ENCODE measurements at places on chromosomes 2 and 18. TPM values are rescaled to one million over a fixed set of nuclear protein-coding genes. Genes with fewer than 3 reads are reported as not detected.

Gene IL36RN
- not detected for total RNA-seq

Gene MC4R
- total RNA-seq = not detected

Gene GPR35
- 7.6 TPM for total RNA-seq

Gene HAAO
- total RNA-seq = 0.33 TPM

- DNase-seq = no peak
Measured at GRCh38 chr2:173359231-173359630, 4.6 kb downstream of the CDCA7 start.

DNA sequence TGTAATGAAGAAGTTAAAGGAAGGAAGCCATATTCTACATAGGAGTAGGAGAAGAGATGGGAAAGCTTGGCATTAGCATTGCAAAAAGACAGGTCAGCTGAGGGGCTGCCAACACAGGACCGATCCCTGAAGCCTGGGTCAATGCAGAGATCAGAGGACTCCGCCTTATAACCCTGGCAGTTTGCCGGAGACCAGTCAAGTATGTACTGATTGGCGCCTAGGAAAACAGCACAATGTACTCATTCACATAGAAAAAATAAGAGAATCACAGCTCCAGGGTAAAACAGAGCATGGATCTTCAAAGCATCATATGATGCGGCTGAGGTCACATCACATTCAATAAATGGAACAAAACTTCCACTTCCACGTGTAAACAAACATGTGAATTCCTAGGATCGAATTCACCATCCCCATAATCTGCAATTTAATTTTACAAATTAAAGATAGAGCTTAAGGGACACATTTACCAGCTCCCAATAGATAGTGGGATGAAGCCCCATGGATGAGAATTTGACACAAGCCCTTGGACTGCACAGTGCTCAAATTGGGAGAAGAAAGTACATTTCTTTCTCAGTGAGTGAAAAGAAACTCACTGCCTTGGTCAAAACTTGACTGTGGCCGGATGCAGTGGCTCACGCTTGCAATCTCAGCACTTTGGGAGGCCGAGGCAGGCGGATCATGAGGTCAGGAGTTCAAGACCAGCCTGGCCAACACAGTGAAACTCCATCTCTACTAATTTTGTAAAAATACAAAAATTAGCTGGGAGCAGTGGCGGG, 135.0 kb upstream of the KLHL14 start:
- no peak for DNase-seq

DNA sequence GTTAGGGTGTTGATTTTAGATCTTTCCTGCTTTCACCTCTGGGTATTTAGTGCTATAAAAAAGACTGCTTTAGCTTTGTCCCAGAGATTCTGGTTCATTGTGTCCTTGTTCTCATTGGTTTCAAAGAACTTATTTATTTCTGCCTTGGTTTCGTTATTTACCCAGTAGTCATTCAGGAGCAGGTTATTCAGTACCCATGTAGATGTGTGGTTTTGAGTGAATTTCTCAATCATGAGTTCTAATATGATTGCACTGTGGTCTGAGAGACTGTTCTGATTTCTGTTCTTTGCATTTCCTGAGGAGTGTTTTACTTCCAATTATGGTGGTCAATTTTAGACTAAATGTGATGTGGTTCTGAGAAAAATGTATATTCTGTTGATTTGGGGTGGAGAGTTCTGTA, 167.1 kb upstream of the KYNU start:
- DNase-seq = no peak

DNA sequence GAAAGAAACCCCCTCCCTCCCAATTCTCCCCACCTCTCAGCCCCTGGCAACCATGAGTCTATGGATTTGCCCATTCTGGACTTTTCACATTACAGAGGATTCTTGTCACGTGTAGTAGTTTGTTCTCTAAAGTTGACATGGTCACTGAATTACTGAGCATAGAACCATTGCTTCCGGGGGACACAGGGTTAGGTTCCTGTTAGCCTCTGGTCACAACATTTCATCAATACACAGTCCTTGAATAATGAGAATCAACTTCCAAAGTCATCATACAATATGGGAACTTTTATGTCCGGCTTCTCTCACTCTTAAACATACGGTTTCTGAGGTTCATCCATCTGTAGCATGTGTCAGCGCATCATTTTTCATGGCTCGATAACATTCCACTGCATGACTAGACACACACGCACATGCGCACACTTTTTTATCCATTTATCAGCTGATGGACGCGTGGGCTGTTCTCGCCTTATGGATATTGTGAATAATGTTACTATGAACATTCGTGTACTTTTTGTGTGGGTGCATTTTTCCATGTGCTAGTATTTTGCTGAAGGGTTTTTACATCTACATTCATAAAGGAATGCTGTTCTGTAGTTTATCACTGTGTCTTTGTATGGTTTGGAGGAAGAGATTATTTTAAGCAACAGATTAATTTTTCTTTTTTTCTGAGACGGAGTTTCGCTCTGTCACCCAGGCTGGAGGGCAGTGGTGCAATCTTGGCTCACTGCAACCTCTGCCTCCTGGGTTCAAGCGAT, 48.1 kb downstream of the PARD6G start:
- DNase-seq = no peak

All from activated naive CD8-positive, alpha-beta T cell treated with anti-CD3 and anti-CD28 coated beads for 36 hours (primary cell).